ENCODE measurements at places on chromosomes 1 and 21.
A peak's percentile ranks its signal among the peaks of the same experiment; 100 is the strongest.

DNA sequence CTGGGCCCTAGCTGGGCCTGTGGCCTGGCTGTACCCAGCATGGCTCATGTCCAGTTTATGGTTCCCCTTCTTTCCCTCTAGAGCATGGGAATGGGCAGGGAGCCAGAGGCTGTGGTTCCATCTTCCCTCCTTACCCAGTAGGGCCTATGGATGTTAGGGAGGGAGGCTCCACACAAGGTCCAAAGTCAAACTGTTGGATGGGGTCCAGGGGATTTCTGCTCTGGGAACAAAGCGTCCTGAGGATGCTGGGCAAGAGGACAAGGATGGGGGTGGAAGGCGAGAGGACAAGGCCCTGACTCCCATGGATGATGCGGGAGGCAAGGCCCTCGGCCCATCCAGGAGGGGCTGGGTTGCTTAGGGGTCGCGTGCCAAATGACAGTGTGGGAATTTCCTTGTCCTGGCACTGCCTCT lies 17.3 kb downstream of the CSF1 start:
- no peak for DNase-seq

DNA sequence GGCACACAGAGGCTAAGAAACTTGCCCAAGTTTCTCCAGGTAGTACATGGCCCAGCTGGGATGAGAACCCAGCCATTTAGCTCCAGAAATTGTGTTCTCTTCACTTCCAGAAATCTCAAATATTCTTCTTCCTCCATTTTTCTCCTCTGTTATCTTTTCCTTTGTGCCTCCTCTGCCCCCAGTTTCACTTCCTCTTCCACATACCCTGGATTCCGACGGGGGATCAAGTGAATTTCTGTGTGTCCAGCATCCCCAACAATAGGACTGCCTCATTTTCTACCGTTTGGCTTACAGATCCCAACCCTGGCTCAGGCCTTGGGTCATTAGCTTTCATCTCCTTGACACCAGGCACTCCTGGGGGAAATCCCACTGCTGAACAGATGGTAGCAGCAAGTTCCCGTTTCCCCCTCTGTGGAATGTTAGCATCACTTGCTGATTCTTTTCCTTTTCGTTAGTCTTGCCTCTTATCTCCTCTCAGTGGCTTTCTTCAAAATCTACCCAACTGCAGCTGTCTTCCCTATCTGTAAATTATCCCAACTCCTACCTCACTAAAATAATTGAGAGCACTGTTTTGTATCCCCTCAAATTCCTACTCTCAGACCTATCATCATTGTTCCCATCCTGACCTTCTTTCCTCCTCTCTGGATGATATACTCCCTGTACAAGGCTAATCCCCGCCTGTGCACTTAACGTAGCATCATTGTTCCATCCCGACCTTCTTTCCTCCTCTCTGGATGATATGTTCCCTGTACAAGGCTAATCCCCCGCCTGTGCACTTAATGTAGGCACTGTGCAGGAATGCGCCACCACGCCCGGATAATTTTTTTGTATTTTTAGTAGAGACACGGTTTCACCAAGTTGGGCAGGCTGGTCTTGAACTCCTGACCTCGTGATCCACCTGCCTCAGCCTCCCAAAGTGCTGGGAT lies 36.5 kb downstream of the SCCPDH start:
- no peak for DNase-seq

DNA sequence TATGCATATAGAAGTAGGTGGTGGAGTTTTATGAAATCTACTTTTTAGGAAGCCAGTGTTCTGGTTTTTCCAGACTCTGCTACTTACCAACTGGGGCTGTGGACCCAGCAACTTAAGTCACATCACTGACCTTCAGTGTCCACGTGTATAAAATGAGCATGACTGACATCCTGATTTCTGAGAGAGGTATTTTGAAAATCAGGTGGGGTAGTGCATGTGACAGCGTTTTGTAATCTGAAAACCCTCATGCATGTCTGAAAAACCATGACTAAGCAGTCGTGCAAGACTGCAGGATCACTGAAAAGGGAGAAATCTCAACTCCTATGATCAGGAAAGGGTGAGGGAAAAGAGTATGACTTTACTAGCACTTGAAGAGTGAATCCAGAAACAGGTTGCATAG lies 26.1 kb downstream of the CR1L start:
- no peak for DNase-seq

GRCh38 chr1:47445823-47446550 lies 8.1 kb downstream of the FOXD2 start:
- no peak for DNase-seq

DNA sequence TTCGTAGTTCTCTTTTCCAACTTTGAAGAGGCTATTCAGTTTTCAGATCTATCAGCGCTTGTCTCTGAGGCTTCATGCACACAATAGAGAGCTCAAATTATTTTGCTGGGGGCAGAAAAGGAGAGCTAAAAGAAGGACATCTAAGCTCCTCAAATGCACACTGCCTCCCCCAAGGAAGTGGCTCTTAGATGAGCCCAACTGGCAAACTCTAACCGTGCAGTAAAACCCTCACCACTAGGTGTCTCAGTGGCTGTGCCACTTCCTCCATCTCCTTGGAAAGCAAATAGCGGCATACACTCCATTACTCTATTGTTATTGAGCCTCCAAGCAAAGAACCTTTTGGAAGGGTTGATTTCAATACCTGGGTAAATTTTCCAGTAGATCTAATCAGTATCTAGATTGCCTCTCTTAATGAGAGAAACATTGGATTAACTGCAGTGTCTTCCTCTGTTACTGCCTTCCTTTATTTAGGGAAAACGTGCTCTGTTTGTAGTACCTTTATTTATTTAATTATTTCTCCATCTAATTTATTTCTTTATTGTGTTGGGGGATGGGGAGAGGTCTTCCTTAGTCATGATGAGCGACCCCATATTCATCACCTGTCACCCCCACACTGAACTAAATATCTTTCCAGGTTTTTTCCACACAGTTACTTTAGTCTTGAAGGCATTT lies 9.2 kb upstream of the SFPQ start:
- DNase-seq = peak; percentile 92

- no peak for DNase-seq
Measured at GRCh38 chr21:16568661-16569060, 838.9 kb downstream of the USP25 start.

DNA sequence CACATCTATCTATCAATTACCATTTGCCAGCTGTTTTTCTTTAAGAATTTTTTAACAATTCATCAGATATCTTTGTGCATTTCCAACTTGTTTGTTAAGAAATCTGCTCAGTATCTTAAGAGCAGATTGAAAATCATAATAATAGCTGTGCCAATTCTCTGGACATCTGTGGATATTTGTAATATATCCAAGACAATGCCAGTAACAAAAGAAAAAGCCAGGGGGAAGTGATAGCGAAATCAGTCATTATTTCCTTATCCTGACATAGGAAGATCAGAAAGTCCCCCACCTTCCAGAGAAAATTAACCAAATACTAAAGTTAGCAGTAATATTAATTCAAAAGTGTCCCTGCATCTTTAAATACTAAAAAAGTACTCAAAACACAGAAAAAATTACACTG lies 217.1 kb downstream of the RERE start:
- no peak for DNase-seq

GRCh38 chr1:193884848-193885558 lies 698.6 kb upstream of the B3GALT2 start:
- DNase-seq = no peak

DNA sequence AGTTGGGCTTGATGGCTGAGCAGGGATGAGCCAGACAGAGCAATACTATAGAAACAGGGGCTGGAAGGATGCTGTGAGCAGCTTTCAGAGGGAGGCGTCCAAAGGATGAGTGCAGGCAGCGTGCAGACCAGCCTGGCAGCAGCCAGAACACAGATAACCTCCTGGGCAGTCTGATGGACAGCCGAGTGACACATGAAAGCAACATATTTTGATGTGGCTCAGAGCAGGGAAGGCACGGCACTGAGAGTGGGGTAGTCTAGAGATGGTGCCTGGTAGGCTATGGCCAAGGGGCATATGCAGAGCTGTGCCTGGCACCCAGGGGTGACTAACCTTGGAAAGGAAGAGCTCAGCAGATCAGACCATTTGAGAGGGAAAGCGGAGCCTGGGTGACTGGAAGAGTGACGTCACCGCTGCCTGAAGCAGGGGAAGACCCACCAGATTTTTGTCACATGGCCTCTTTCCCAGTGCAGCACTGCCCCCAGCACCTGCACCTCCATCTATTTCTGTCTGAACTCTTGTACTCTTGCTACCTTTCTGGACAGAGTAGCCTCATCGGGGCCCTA lies 3.6 kb downstream of the PINK1 start:
- DNase-seq = no peak

DNA sequence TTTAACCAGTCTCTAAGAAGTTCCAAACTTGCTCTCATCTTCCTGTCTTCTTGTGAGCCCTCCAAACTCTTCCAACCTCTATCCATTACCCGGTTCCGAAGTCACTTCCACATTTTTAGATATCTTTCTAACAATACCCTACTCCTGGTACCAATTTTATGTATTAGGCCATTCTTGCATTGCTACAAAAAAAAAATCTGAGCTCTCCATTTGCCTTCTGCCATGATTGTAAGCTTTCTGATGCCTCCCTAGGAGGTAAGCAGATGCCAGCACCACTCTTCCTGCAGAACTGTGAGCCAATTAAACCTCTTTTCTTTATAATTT lies 91.5 kb upstream of the ARTN start:
- DNase-seq = no peak

GRCh38 chr21:33755354-33755753 lies 113.1 kb downstream of the ITSN1 start:
- no peak for DNase-seq

DNA sequence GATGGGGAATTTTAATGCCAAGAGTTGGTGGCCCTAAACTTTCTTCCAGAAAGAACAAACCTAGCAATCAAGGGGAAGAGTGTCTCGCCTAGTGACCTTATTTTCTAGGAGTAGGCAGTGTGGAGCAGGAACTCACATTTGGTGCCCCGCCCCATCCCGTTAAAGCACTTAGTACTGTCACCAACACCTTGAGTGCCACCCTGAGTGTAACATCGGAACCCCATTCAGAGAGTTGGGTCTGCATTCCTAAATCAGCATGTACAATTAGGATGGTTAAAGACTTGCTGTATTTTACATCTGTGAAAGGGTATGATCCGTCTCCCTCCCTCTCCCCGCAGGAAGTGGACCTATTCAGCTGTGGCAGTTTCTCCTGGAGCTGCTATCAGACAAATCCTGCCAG lies 15.5 kb downstream of the ETS2 start:
- DNase-seq = no peak

DNA sequence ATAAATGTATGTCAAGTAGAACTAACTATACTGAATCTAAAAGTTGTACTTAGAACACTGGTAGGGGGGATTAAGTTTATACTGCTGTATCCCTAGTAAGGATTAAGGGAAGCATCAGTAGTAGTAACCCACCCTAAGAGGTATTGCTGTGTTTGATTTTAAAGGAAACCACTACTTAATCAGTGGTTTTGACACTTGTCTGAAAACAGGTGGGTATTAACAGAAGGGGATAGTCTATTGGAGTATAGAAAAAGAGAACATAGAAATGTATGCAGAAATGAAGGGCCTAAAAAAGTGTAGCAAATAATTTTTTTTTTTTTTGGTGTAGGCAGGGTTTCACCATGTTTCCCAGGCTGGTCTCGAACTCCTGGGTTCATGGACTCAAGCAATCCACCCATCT lies 2.2 kb downstream of the MIGA1 start:
- no peak for DNase-seq

- no peak for DNase-seq
Measured at GRCh38 chr1:10402729-10403274, 3.9 kb downstream of the PGD start.

- DNase-seq = no peak
Measured at GRCh38 chr1:164561007-164561406, 2.0 kb downstream of the PBX1 start.

GRCh38 chr1:107138767-107139445 lies 1.9 kb upstream of the NTNG1 start:
- no peak for DNase-seq

DNA sequence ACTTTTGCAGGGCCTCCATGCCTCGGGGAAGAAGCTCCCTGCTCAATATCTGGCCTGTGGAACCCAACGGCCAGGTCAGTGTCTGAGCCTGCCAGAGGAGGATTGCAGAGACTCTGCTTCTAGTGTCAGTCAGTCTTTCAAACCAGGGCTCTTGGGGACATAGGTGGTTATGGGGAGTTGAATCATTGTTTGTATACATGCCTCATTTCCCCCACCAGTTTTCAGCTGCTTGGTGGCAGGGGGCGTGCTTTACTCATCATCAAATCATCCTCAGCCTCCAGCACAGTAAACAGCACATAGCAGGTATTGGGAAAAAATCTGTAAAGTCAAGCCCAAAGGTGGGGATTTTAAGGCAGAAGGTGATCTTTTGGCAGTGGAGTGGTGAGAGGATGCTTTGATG lies 17.4 kb upstream of the FAM89A start:
- DNase-seq = no peak

DNA sequence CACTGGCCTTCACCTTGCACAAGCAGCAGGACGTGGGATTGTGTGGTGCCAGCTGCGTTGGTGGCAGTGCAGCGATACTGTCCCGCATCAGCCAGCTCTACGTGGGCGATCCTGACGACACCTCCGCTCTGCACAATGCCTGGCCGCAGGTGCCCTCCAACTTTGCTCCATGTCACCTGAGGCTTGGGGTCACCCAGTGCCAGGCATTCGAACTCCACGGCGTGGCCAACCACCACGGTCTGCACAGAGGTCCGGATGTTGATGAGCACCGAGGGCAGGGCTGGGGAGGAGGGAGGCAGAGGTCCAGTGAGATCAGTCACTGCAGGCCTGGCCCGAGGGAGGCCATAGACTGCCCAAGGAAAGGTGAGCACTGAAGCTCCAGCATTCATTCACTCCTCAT lies 22.6 kb downstream of the LDLRAD2 start:
- no peak for DNase-seq

Data from NCI-H774 (cell line).